ENCODE measurements at places on chromosomes 3 and 15.

GRCh38 chr3:17065315-17065714 is 180.6 kb downstream of the PLCL2 start:
- no peak for DNase-seq

DNA sequence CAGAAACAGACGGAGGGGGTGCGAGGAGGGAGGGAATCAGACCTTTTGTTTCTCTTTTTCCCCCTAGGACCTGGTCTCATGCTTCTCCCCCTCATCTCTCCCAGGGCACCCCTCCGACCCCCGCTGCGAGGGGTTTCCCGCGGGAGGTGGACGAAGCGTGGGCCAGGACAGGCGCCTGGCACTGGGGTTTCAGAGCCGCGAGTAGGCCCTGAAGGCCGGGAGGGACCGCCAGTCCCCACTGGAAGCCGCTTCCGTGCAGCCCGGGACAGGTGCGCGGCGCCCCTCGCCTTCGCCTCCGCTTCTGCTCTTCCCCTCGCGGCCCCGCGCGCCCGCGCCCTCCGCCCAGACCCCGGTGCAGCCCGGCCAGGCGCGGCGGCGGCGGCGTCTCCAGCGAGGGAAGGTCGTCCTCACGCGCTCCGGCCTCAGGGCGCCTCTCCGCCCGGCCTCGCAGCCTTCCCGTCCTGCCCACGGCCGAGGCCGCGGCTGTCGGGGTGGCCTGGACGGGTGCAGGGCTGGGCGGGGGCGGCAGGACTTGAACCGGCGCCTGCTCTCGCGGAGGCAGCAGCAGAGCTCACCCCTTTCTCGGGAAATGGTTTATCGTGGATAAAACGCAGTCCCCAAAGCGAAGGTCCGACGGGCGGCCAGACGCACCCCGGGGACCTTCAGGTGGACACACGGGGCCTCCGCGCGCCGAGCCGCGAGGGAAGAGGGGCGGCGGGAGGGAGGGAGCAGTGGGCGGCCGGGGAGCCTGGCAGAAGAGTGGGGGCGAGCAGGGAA is 31.5 kb upstream of the ADAMTS17 start:
- DNase-seq: no peak

DNA sequence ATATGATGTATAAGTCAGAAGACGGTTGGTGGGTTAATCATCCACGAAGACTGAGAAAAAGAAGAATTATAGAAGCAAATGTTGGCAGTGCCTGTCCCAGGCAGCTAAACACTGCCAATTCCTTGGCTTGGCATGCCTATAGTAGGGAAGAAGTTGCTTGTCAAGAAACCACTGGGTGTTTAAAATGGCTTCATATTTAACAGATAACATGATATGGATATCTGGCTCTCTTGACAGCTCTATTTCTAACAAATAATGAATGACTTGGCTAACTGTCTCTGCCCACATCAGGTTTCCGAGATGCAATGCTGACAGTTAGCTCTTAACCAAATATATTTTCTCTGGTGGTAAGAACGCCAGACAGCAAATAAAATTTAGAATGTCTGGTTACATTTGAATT is 341.7 kb upstream of the KCNMB2 start:
- no peak for DNase-seq

DNA sequence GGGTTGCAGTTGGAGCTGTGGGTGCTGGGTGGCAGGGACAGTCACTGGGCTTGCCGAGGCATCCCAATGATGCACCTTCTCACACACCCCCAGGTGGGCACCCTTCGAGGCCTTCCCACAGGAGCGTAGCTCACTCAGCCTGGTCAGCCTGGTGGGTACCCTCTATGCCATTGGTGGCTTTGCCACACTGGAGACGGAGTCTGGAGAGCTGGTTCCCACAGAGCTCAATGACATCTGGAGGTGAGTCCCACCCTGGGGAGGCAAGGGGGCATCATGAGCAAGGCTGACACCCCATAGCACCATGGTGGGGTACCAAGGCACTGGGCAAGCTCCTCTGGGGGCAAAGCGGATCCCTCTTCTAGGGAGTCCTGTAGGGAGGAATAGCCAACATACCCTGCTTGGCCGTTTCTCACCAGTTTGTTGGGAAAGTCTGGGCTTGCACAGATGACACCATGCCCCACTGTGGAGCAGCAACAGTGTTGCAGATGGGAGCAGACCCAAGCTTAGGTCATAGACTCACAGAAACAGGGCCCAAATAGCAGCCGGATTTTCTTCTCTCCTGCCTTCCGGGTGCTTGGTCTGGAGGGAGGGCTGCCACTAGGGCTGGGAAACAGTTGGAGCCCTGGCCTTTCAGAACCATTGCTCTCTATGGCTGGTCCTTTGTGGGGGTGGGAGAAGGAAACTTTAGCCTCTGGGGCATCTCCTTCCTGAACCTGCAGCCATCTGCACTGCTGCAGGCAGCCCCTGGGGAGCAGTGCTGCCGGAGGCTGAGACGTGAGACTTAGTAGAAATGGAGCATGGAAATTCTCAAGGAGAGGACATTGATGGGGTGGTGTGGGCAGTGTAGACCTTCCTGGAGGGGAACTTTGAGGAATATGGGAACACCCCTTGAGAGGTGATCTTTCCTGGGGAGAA is 5.7 kb downstream of the KLHL40 start:
- no peak for DNase-seq

DNA sequence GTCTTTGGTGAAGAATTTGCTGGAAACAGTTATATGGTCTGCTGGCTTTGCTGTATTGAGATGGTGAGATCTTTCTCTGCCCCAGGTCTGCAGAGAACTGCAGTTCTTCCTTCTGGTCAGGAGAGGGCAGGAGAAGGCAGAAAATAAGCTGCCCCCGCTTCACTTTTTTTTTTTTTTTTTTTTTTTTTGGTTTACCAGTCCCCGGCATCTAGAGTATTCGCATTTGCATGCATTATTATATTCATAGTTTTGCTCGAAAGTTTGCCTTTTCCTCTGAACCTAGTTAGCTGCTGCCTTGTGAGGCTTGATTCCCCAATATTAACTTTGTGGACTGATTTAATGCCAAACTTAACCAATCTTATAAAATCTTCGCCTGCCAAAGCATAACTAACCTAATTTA is 10.6 kb upstream of the PARL start:
- DNase-seq: peak; percentile 21

- no peak for DNase-seq
Measured at GRCh38 chr3:126180477-126181397, at the start of gene ALDH1L1. Gene ALDH1L1 (minus strand): TSS chr3:126180586. CDS start chr3:126160979, 19,607 bp downstream.

- DNase-seq: no peak
Measured at GRCh38 chr3:51610708-51611107, 60.3 kb upstream of the TEX264 start.

DNA sequence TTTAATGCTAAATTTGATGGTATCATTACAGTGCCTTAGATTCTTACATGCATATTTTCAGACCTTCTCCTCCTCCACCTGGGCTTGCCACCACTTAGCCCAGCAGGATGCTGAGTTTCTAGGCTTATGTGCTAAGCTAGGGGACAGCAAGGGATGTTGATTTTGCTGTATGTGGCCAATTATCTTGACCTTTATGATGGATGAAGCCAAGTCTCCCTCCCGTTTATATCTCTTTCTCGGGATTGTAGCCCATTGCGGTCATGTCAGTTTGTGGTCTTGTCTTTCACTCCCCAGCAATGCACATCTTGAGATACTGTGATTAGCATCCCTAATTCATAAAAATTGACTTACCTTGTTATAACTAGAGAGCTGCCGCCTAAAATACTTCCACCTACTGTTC is 278.7 kb upstream of the SOX2 start:
- DNase-seq: no peak

DNA sequence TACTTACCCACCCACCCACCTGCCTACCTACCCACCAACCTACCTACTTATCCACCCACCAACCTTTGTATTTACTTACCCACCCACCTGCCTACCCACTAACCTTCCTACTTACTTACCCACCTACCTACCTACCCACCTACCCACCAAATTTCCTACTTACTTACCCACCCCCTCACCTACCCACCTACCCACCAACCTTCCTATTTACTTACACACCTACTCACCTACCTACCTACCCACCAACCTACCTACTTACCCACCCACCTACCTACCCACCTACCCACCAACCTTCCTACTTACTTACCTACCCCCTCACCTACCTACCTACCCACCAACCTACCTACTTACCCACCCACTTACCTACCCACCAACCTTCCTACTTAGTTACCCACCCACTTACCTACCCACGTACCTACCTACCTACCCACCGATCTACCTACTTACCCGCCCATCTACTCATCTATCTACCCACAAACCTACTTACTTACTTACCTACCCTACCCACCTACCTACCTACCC is 179.6 kb downstream of the USP13 start:
- DNase-seq: no peak

- DNase-seq: no peak
Measured at GRCh38 chr3:153437666-153438065, 275.6 kb downstream of the RAP2B start.

DNA sequence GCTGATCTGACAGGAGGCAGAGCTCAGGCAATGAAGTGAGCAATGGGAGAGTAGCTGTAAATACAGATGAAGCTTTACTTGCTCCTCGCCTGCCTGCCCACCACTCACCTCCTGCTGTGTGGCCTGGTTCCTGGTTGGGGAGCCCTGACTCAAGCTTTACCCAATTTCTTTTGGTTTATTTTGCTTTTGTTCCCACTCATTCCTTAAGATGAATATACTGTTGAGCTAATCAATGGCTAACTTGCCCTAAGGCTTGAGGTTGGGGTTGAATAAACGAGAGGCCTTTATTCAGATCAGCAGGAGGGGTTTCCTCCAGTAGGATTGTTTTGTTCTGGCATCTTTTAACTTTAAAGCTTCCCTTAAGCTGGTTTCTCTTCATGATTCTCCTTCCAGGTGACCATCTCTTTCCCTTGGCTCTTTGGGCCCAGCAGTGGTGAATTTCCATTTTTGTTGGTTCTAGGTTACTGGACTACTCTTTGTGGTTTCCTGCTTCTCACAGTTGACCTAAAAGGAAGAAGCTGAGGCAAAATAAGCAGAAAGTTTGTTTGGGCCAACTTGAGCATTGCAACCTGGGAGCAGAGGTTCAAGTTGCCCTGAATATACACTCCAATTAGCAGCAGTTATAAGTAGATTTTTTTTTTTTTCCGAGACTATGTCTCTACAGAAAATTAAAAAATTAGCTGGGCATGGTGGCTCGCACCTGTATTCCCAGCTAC is 44.4 kb downstream of the STARD9 start:
- DNase-seq: no peak

- DNase-seq: no peak
Measured at GRCh38 chr3:176321099-176321498, 876.2 kb downstream of the TBL1XR1 start.

DNA sequence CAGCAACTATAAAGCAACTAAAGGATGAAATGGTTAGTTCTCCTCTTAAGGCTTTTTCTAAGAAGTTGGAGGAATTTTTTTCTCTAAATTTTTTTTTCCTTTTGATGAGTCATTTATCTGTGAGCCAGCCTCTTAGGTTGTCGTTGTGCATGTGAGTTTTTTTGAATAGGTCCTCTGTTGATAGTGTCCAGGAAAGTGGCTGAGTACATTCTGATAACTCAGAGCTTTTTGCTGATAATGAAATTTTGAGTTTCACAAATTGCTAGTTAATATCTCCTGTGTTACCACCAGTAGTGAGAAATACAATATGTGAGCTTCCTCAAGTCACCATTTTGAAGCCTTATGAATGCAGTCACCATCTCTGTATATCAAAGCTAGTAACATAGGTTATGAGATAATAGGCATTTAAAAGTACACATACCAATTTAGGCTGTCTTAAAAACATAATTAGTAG is 7.1 kb upstream of the LXN start:
- DNase-seq: no peak

- DNase-seq: no peak
Measured at GRCh38 chr3:157494581-157495281, 8.5 kb downstream of the VEPH1 start.

DNA sequence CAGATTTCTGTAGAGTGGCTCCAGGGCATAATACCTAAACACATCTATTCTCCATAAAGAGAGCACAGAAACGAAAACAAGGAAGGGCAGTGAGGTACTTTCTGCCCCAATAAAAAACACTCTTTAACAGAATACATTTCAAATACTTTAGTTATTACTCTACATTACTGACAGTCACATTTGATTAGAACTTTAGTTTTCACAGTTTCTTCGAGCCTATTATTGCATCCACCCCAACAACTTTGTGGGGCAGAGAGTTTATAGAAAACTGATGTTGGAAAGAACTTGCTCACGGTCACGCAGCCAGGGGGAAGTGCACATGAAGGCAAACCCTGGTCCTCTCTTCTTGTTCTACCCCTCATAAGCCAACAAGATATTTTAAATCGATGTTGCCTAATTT is 9.0 kb downstream of the VPS39 start:
- no peak for DNase-seq

- no peak for DNase-seq
Measured at GRCh38 chr3:161251716-161252115, 30.6 kb downstream of the NMD3 start.

DNA sequence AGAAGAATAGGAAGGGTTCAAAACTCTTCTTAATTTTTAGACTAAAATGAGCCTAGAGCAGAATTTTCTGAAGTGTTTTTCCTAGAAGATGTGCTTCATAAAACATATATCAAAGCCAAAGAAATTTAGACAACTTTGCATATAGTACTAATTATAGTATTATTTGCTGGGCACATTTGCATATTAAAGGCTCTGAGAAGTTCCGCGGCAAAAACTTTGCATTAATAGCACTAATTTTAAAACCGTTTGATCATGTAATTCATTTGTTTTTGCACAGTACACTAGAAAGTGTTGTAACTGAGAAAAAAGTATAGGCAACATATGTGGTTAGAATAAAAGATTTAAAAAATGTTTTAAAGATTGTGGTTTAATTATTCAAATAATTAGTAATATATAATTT is 412.0 kb upstream of the NR2F2 start:
- DNase-seq: no peak

- DNase-seq: no peak
Measured at GRCh38 chr15:95850837-95851236, 479.7 kb upstream of the NR2F2 start.

DNA sequence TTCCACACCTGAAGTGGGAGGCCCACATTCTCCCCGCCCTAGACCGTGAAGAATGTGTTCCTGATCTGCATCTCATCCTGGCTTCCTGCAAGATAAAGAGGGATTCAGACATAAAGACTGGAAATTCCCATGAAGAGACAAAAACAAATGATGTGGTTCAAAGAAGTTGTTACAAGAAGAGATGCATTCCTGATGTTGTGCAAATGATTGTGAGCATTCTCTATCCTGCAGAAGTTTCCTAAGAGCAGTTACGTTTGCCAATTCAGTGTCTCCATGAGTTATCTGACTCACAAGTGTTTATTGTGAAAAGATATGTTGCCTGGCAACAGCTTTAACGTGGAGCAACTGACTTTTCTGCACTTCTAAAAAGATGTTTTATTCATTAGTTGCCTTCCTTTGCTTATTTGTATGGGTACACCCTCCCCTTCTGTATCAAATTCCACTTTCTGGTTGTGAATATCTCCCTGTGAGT is 107.8 kb downstream of the ZIC4 start:
- no peak for DNase-seq

All from activated CD4-positive, alpha-beta T cell treated with anti-CD3 and anti-CD28 coated beads for 4 hours (primary cell).